Stimulated activated CD8-positive, alpha-beta memory T cell treated with anti-CD3 and anti-CD28 coated beads, Interleukin-7, amount 100 ng/mL, for 24 hours (primary cell): ENCODE measurements at places on chromosomes 11 and 22.

- no peak for DNase-seq
These were observed 4.7 kb upstream of the CASP5 start for GRCh38 chr11:105027678-105028077.

DNA sequence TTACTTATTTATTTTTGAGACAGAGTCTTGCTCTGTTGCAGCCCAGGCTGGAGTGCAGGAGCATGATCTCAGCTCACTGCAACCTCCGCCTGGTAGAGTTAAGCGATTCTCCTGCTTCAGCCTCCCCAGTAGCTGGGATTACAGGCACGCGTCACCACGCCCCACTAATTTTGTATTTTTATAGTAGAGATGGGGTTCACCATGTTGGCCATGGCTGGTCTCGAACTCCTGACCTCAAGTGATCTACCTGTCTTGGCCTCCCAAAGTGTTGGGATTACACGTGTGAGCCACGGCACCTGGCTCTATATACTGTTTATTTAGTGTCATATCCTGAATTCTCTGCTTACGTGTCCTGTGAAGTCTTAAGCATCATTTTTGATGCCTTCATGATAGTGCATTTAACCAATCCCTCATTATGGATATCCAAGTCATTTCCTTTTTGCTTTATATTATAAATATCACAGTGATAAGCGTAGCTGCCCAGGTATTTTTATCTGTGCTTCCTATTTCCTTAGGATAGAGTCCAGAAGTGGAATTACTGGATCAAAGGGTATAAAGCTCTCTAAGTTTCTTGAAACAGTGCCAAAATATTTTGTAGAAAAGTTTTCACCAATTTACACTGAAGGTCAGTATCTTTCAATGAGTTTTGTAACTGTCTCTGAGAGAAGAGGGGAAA lies 871 bp upstream of the SIDT2 start:
- DNase-seq: no peak

- no peak for DNase-seq
These were observed 18.2 kb upstream of the PSMA1 start for GRCh38 chr11:14538271-14538925.

- no peak for DNase-seq
These were observed 26.9 kb downstream of the TRMU start for GRCh38 chr22:46362203-46362933.
